ENCODE measurements at places on chromosomes 5 and 9.

GRCh38 chr9:16312962-16313546 lies 557.4 kb downstream of the BNC2 start:
- DNase-seq: no peak

DNA sequence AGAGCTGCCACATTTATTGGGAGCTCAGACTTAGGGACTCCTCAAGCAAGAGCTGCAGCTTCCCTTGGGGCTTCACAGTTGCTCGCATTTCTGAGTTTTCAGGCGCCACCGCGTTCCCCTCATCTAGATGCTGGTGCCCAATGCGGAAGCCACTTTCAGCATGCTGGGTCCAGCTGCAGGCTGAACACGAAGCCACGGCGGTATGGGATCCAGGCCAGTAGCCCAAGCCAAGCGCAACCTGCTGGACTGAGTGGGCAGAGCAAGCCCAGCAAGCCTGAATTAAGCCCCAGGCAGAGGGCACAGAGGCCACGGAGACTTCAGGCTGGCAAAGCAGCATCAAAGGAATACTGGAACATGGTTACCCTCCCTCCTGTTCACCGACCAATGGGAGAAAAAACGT lies 391.5 kb downstream of the HTR1A start:
- no peak for DNase-seq

DNA sequence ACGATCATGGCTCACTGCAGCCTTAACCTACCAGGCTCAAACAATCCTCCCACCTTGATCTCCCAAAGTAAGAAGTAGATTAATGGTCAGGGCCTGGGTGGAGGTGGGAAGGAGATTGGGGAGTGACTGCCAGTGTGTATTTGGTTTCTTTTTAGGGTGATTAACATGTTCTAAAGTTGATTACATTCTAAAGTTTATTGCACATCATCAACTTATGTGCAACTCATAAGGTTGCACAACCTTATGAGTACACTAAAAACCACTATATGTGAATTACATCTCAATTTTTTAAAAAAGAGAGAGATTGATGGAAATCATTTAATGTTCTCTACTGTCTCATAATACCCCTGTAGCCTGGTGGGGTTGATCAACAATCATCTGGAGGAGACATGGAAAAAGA lies 218.1 kb downstream of the AOPEP start:
- no peak for DNase-seq

DNA sequence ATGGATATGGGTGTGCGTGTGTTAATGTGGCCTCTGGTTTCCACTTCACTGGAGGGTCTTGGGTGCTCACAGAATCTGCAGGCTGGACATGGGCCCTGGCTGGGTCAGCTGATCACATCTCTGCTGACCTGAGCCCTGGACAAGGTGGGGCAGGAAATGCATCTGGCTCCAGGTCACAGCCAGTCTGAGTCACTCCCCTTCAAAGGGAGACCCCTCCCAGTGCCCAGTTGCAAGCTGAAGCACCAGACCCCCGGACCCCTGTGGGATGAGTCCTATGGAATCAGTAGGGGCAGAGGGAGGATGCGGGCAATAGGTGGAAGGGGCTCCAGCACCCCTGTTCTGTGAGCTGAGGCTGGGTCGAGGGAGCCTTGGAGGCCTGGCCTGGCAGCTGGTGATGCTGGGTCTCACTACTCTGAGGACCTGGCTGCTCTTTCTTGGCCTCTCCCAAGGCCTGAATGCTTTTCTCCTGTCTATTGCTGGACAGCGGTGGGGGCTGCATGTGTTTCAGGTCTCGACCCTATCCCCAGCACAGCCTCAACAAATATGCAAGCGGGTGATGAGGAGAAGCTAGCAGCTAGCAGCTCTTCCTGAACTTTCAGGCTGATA lies 54.5 kb downstream of the PHF2 start:
- no peak for DNase-seq

DNA sequence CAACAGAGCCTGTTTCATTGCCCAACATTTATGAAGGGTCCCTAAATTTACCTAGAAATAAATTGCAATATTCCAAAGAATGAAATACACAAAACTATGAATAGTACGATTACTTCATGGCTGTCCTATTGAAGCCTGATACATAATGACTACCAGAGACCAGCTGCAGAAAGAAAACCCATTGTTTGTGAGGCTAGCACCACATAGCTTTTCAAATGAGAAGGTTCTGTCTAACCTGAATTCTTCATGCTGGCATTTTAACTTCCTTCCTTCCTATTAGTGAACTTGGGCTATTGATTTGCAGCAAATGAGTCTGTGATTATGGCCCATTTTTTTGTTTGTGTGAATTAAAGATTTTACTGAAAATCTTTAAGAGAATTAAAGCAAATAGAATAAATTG lies 47.3 kb downstream of the MEGF10 start:
- no peak for DNase-seq

- DNase-seq: no peak
These were observed 18.5 kb upstream of the UGT3A1 start for GRCh38 chr5:36009698-36010097.

- DNase-seq: no peak
These were observed 373.6 kb upstream of the SGCD start for GRCh38 chr5:155953335-155953734.

GRCh38 chr9:124038790-124039633 lies 27.4 kb downstream of the LHX2 start:
- no peak for DNase-seq

GRCh38 chr5:119418606-119419100 lies 33.6 kb upstream of the HSD17B4 start:
- DNase-seq: no peak

- DNase-seq: no peak
These were observed 154.0 kb downstream of the PIK3R1 start for GRCh38 chr5:68369457-68370125.

DNA sequence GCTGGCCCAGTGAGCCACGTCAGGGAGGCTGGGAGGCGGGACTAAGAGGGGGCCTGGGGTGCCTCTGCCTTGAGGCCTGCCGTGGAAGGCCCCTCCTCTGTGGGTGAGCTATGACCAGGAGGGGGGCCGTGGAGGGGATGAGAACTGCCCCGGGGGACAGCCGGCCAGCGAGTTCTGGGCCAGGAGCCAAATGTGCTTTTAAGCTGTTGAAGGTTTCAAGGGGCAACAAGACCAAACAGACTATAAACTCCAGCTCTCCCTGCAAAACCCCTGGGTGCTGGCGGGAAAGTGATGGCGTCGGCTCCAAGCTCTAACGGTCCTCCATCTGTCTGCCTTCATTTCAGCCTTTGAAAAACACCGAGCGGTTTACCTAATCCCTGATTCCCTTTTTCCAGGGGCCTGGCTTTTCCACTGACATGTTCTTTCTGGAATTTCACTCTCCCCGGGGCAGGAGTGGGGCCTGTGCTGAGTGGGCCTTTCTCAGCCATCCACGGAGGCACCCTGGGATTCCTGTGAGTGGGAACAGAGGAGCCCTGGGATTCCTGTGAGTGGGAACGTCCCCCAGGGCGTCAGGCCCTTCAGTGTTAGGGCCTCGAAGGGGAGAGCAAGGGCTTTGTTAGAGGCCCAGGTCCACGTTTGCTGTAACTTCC lies 65.6 kb downstream of the COL5A1 start:
- no peak for DNase-seq

DNA sequence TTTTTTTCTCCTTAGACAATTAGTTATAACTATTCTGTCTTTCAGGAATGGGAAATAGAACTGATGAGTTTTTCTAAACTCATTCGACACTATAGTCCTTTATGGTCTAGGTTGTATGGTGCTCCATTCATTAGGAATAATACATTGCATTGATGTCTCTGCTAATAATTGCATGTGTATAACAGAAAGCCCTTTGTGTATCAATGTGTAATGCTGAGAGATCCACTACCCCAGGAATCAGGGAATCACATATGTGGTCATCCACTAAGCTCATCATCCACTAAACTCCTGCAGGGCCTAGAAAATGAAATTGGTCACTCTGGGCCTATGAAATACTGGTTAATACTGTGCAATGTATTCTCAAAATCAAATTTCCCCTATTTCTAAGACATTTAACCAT lies 242.0 kb upstream of the CDH18 start:
- DNase-seq: no peak

DNA sequence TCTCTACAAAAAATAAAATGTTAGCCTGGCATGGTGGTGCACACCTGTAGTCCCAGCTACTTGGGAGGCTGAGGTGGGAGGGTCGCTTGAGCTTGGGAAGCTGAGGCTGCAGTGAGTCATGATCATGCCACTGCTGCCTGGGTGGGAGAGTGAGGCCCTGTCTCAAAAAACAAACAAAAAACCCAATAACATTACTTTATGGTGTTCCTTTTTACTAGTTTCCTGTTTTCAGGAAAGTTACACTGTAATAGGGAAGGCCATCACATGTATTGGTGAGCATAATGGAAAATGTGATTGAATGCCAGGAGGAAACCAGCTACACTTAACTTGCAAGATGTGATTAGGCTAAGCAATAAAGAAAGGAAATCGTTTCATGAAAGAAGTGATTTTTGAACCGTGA lies 42.7 kb downstream of the SV2C start:
- no peak for DNase-seq

GRCh38 chr5:124071039-124071438 lies 559.1 kb downstream of the CSNK1G3 start:
- no peak for DNase-seq

- DNase-seq: no peak
These were observed 219.1 kb upstream of the OTULINL start for GRCh38 chr5:14362491-14362890.

GRCh38 chr9:123389070-123389469 lies 33.1 kb downstream of the CRB2 start:
- DNase-seq: no peak

DNA sequence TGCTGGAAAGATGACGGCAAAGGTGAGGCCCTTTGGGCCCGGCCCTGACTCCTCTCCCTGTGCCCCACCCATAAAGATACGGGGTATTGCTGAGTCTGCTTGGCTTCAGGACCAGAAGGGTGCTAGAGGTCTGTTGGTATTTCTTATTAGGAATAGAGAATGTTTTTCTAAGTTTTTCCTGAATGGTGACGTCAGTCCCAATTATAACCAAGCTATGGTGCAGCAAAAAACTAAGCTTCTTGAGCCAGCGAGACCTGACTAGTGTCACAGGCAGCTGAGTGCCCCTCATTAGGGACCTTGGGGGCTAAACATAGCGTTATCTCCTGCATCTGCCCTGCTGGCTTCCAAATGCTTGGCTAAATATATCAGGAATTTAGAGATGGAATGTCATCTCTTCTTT lies 151.0 kb upstream of the TBC1D2 start:
- no peak for DNase-seq

- no peak for DNase-seq
These were observed 5.5 kb upstream of the COL5A1 start for GRCh38 chr9:134636149-134636507.

GRCh38 chr5:15703901-15704300 lies 203.9 kb downstream of the FBXL7 start:
- no peak for DNase-seq

DNA sequence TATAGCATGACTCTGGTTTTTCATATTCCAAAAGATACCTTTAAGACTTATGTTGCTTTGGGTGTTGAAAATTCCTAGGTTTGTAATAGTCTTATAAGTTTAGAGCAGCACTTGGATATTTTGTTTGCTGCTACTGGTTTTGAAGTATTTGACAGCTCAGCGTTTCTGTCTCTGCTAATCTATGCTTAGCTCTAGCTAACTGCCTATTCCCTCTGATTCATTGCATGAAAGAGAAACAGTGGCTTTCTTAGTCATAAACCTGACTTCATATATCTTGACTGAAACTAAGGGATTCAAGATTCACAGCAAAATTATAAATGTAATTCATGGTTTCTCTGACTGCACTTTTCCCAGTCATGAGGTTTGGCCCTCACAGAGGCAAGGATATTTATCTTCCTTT lies 35.6 kb upstream of the ANXA1 start:
- no peak for DNase-seq

DNA sequence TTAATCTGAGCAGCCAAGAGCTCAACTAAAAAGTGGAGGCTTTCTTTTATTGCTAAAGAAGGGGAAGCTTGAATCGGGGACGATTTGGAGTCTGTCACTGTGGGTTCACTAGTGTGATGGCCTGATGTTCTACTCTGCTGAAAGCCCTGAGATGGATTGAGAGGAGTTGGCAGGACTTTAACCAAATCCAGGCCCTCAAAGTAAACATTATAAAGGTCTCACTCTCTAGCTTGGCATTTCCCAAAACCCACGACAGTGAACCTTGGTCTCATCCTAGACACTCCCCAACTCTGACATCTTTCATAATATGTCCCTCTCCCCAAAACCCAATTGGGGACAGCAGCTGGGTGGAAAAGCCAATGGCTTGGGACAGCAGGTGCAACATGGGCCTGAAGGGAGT lies 32.7 kb downstream of the TMOD1 start:
- no peak for DNase-seq

- DNase-seq: no peak
These were observed 7.6 kb downstream of the TMEM8B start for GRCh38 chr9:35836595-35836994.

- DNase-seq: no peak
These were observed 71.2 kb downstream of the GHR start for GRCh38 chr5:42494414-42494813.

- DNase-seq: no peak
These were observed 45.7 kb downstream of the SCAMP1 start for GRCh38 chr5:78405829-78406750.

DNA sequence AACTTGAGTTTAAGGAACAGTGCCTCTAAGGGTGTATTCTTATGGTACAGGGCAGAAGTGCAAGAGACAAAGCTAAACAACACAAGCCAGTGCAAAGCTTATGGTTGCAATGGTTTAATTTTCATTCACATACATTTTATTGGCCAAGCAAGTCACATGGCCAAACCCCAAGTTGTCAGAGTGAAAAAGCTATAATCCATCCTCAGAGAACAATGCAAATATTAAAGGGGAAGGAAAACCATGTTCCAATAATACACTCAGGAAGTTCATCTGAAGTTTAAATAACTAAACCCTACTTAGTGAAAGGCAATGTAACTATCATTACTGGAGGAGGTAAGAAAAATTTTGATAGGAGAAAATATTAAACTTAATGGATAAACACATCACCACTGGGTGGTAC lies 26.6 kb upstream of the TLR4 start:
- no peak for DNase-seq

DNA sequence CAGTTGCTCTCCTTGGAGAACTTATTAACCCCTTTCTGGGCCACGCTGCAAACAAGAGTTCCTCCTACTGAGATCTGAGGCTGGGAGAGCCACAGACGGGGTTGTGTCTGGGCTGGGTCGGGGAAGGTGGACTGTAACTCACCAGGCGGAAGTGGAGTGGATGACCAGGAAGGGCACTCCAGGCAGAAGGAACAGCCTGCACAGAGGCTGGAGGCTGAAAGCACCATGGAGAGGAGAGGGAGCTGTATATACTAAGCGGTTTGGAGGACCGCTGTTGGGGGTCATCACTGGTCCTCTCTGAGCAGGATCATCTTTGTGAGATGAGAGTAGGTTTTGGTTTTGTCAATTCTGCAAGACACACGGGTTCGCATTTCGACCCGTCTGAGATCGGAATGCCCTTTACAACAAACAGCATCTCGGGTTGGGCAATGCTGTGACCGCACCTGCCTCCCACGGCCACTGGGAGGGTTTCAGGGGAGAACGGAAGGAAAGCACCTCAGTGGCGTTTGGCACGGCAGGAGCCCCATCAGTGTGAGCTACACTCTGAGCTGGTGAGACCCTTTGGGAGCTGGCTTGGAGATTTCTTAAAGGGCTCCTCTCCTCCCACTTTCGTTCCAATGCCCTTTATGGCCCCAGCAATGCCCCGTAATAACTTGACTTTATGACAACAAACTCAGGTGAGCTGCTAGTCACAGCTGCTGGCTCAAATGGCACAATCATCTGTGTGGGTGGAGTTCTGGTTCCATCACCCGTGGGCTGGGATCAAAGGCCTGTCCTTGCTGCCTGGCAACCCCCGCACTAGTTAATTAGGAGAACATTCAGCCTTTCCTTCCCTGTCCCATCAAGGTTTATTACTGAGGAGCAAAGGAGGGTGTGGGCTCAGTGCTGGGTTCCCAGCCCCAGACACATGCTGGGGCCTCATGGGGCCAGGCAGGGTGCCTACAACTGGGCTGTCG lies 18.7 kb upstream of the NEURL1B start:
- no peak for DNase-seq

Data from SIG-M5 (cell line).